Stimulated activated CD4-positive, alpha-beta T cell treated with anti-CD3 and anti-CD28 coated beads, TNF-alpha, amount 100 ng/mL, for 48 hours (primary cell): ENCODE measurements at places on chromosomes 3 and 15.

GRCh38 chr3:127682561-127682960 lies 9.8 kb downstream of the ABTB1 start:
- no peak for DNase-seq

DNA sequence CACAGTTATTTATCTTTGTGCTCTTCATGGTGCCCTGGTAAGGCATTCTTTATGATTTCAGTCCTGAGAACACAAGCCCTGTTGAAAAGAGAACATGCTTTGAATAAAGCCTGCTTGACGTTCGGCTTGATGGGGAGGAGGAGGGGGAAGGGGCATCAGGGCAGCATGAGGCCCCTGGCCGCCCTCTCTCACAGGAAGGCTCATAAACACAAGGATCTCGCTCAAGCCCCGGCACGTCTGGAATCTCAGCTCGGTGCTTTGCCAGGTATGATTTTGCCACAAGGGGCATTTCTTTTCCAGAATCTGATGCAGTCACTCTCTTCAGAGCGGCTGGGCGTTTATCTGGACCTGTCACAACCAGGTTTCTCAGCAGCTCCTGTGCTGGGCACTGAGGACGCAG lies 129.4 kb downstream of the DNAJB8 start:
- no peak for DNase-seq

GRCh38 chr15:73305331-73306211 lies 63.2 kb downstream of the HCN4 start:
- DNase-seq: no peak

- no peak for DNase-seq
Measured at GRCh38 chr15:40336744-40337122, 4.0 kb downstream of the CCDC9B start.

GRCh38 chr3:105728771-105729312 lies 140.0 kb downstream of the CBLB start:
- DNase-seq: no peak

- DNase-seq: no peak
Measured at GRCh38 chr3:116339441-116340028, 105.8 kb downstream of the LSAMP start.

- no peak for DNase-seq
Measured at GRCh38 chr3:50299929-50300680, 900 bp upstream of the HYAL3 start.

GRCh38 chr3:44235604-44236484 lies 5.8 kb upstream of the TOPAZ1 start:
- peak; percentile 30 for DNase-seq

DNA sequence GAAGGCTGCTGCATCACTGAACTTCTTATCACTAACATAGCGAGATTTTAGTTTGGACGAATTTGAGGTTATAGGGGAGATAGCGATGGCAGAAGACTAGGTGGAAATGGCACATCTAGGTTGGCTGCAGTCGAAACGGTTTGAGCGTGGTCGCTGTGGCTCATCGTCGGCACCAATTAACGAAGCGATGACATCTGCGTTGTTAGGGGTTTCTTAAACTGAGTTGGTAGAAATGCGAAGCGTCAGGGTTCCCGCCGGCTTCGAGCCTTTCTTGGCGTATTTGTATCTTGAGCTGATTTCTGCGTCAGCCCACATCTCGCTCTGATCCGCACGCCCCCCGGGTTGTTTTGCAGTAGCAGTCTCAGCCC lies 319 bp downstream of the LNP1 start:
- peak; percentile 19 for DNase-seq

- DNase-seq: no peak
Measured at GRCh38 chr3:88362428-88362827, 212.7 kb downstream of the C3orf38 start.
